ENCODE measurements at places on chromosomes 16 and 17. TPM values are rescaled to one million over a fixed set of nuclear protein-coding genes. Genes with fewer than 3 reads are reported as not detected.

TPPP3 gene
- polyA plus RNA-seq: 52.9 TPM

CES3 gene
- polyA plus RNA-seq: 1.3 TPM

SPNS3 gene
- polyA plus RNA-seq: 4.9 TPM

EFCAB5 gene
- 1.3 TPM for polyA plus RNA-seq

NIP7 gene
- polyA plus RNA-seq: 28.6 TPM

DNA sequence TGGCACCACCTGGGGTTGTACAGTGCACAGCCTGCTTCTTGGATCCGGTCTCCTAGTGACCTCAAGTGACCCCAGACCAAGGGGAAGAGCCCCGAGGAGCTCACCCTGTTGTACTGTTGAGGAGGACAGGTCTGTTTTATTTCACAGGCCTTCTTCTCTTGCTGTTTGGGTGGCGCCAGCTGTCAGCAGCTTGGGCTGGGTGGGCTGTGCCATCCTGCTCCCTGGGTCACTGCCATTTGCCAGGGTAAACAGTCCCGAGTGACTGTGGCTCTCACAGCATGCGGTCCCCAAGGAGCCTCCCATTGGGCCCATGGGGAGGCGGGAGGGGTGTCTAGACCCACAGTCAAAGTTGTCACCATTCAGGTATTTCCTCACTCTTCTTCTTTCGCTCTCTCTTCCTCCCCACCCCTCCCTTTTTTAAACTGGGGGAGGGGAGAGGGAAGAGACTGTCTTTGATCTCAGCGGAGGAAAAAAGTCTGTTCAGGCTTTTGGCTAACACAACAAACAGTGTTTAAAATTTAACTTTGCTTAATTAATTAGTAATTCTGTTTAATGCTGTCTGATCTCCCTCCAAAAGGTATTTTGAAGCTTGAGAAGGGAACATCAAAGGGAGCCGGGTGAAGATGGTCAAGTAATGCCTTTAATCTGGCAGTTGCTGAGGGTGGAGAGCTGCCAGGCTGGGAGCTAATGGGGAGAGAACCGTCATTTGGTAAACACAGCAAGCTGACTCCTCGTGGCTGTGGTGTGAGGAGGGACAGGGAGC lies 64.0 kb downstream of the SNX20 start:
- no peak for DNase-seq

GRCh38 chr17:61106354-61106753 lies 293.3 kb upstream of the TBX2 start:
- no peak for DNase-seq

DNA sequence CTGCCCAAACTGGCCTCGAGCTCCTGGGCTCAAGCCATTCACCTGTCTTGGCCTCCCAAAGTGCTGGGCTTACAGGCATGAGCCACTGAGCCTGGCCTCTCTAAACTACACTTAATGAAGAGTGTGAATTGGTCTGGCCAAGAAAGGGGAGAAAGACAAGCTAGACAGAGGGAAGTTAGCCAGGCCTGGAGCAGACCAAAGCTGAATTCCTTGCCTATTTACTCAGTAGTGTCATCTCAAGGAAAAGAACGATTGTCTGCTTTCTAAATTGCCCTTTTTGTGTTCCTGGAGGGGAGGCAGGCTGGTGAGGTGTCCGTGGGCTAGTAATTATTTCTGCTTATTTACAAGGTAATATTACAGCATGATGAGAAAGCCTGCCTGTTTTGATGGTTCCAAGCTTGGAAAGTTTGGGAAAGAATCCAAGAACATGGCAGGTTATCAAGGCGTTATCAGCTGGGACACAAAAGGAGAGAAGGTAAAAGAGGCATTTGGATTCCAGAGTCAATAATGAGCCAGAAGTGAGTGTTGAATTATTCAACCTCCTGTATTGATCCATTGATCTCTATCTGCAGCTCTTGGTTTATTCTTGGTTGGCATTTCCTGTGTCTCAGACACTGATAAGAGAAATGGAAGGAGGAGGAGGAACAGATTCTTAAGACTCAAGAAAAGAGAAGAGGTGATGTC lies 6.3 kb upstream of the CBFB start:
- DNase-seq: no peak

GRCh38 chr17:37729905-37730304 lies 15.0 kb downstream of the HNF1B start:
- DNase-seq: no peak

DNA sequence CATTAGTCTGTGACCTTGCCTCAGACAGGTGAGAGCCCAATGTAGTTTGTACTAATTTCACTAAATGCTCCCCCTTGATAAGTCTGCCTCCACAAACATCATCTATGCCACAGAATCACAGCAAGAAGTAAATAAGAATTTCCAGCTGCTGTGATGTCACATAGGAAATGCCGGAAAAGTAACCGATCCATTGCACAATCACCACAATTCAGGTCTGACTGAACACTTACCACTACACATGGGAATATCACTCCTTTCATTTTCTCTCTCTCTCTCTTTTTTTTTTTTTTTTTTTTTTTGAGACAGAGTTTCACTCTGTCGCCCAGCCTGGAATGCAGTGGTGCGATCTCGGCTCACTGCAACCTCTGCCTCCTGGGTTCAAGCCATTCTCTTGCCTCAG lies 79.0 kb upstream of the CDH11 start:
- no peak for DNase-seq

DNA sequence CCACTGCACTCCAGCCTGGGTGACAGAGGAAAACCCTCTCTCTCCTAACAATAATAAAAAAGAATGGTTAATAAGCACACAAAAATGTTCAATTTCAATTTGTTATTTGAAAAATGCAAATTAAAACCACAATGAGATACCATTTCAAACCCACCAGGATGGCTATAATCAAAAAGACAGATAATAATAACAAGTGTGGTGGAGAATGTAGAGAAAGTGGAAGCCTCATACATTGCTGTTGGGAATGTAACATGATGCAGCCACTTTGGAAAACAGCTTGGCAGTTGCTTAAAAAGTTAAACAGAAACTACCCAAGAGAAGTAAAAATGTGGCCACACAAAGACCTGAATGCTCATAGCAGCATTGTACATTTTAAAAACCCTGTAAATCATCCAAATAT lies 51.8 kb upstream of the MAP3K14 start:
- DNase-seq: no peak

Measured in left renal cortex interstitium (tissue), 4 donors.